ENCODE measurements at places on chromosomes 13 and 19.

- DNase-seq, result no peak
These were observed 172.9 kb downstream of the OXGR1 start for GRCh38 chr13:96821381-96821780.

- DNase-seq, result no peak
These were observed 144.1 kb upstream of the MIR17HG start for GRCh38 chr13:91203430-91203829.

GRCh38 chr19:2446381-2446780 is 10.4 kb downstream of the LMNB2 start:
- no peak for DNase-seq

DNA sequence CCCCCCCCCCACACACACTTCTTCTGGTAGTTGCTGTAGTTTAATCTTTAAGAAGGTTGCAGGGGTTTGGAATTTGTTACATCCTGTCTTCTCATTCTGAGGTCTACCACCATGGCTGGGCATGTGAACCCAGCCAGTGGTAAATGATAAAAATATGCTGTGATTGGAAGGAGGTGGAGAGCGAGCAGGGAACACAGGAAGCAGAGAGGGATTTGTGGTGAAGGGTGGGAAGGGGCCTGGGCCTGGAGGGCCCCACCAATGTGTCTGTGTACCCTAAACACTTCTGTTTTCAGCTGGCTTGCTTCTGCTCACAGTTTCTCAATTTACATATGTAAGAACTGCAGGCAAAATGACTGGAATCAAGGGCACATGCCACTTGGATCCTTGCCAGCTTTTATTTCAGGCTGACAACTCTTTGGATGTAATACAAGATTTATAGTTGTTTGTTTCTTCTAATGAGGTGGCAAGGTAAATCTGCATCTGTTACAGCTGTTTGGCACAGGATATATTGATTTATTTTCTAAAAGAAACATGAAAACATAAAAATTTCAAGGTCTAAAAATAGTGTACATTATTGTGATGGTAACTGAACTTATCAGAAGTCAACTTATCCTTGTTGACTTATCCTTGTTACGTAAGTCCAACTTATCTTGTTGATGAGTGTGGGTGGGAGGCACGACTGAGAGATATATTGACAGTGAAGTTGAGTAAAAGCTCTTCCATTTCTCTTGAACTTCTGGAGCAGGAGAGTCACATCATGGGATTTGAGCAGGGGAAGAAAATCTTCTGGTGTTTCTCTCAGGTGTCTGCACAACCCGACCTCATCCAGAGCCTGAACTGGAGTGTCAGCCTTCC is 313.2 kb downstream of the SHISA2 start:
- no peak for DNase-seq

- no peak for DNase-seq
These were observed 21.9 kb downstream of the SMIM24 start for GRCh38 chr19:3458229-3459088.

DNA sequence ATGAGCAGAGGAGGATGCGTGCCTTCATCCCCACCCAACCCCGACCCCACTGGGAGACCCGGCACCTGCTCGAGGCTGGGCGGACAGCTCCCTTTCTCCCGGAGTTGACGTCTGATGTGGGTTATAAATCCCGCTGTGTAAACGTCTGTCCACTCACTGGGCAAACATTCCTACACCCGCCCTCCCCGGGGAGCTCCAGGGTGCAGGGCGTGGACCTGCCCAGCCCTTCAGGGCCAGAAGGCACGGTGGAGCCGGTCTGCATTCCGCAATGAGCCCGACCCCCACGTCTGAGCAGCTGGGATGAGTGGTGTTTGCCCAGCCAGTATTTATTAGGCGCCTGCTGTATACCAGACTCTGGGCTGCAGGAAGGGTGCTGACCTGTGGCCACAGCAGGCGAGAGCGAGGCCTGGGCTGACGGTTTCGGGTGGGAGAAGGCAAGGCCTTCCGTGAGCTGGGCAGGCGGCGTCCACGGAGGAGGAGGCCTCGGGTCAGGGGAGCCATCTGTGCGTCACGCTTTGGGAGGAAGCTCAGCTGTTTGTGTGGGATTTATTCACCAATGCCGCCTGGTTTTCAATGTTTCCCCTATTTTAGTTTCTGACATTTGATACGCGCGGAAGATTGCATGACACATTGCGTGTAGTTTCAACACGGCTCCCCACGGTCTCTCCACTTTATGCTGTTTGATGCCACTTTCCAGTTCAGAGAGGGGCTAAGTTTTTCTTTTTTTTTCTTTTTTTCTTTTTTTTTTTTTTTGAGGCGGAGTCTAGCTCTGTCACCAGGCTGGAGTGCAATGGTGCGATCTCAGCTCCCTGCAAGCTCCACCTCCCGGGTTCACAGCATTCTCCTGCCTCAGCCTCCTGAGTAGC is 2.0 kb downstream of the MISP start:
- no peak for DNase-seq

GRCh38 chr19:3360421-3361383 is 5.7 kb upstream of the NFIC start:
- peak; percentile 69 for DNase-seq

Measured in stimulated activated CD8-positive, alpha-beta memory T cell treated with anti-CD3 and anti-CD28 coated beads, Interleukin-4, amount 100 ng/mL, for 24 hours (primary cell).